ENCODE measurements at places on chromosomes 3 and 15.

GRCh38 chr3:192409838-192410683 lies 317.3 kb downstream of the FGF12 start:
- no peak for DNase-seq

GRCh38 chr15:65666257-65666656 lies 44.5 kb downstream of the SLC24A1 start:
- no peak for DNase-seq

DNA sequence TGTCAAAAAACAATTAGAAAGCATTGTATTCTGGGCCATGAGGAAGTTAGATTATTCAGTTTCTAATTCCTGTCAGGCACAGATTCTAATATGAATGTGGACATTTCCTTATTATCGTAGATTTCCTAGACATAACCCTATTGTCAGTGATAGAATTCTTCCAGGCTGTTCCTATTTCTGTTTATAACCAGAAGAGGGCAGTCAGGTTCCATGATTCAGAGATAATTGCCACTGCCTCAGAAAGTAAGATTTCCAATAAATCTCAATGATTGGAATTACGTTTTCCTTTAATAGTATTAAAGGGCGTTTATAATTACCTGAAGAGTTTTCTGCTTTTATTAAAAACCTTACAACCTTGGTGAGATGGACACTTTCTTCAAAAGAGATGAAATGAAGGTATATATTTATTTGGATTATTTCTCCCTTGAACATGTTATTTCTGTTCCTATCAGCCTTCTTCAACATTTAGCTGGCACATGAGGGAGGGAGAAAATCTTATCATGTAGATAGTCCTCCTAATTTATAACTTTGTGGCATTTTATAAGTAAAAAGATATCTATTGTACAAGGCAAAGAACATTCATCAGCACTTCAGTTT lies 439.2 kb downstream of the MCTP2 start:
- DNase-seq: no peak

DNA sequence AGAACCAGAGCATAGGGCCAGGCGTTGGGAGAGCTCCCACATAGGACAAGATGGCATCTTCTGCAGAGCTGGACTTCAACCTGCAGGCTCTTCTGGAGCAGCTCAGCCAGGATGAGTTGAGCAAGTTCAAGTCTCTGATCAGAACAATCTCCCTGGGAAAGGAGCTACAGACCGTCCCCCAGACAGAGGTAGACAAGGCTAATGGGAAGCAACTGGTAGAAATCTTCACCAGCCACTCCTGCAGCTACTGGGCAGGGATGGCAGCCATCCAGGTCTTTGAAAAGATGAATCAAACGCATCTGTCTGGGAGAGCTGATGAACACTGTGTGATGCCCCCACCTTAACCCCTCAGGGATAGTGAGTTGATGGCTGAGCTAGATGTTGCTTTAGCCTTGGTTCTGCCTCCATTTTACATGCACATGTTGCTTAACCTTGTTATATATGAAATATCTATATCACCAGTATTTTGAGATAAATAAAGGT lies at the start of gene PYDC2:
TSS of gene PYDC2 (plus strand) at position 51 of the 483 bp plus-strand sequence. CDS start at position 51, 0 bp downstream.
- DNase-seq: no peak

DNA sequence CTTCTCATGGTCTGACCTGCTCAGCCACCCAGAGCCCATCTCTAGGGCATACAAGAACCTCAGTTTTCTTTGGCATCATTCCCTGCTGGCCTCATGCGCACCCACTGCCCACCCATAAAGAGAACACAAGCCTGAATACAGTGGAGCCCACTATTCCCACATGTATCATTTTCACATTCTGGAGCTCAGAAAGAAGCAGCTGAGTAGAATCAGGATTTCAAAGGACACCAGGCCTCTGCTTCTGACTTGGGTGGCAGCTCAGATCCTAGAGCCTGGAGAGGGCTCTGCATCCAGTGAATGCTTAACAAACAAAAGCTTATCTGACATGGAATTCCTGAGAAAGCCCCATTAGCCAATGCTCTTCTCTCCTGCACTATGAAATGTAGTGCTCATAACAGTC lies 34.7 kb downstream of the RBP2 start:
- no peak for DNase-seq

DNA sequence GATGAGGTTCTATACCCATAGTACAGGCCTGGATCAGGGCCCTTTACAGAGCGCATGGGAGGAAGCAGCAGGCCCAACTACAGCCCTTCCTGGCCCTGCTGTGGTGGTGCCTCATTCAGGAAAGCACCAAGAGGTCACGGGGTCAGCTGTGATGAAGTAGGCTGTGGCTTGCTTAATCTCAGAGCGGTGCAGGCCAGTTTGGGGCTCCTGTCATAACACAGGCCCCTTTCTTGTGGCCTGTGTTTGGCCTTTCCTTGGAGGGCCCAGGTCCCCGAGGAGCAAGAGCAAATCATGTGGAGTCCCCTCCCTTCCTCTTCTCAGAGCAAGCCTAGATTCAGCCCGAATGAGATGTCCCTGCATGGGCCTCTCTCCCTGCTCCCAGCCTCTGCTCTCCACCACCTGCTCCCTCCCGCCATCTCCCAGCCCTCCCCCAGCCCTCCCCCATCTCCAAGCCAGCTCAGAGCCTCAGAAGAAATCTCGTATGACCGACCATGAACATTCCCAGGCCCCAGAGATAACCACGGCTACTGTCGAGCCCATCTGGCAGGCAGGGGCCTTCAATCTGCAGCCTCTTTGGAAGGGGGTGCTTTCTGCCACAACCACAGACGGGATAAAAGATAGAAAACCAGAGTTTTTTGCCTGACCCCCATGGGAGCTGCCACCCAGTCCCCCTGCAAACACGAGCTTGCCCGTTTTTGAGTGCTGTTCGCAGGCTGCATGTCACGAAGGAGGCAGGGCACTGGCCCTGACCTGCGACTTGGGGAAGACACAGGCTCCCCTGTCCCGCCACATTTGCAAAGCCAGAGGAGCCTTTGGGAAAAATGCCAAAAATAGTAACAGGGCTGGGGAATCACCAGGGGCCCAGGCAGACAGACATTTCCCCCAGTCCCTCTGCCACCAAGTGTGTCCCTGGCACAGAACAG lies 32.3 kb upstream of the DUSP7 start:
- DNase-seq: no peak

DNA sequence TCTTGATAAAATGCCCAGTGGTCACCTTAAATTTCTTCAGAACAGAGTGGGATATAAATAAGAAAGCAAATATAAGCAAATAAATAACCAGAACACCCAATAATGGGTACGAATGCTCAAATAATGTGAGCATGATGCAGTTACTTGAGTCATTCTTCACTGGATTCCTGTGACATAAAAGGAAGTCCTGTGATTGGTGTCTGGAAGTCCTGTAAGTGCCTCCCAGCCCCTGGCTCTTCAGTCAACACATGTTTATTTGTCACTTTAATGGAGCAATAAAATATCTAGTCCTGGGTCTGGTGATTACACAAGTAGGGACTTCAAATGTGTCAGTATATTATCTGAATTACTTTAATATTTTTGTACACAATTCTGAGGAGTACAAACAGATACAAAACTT lies 30.4 kb downstream of the TMEM212 start:
- DNase-seq: no peak

DNA sequence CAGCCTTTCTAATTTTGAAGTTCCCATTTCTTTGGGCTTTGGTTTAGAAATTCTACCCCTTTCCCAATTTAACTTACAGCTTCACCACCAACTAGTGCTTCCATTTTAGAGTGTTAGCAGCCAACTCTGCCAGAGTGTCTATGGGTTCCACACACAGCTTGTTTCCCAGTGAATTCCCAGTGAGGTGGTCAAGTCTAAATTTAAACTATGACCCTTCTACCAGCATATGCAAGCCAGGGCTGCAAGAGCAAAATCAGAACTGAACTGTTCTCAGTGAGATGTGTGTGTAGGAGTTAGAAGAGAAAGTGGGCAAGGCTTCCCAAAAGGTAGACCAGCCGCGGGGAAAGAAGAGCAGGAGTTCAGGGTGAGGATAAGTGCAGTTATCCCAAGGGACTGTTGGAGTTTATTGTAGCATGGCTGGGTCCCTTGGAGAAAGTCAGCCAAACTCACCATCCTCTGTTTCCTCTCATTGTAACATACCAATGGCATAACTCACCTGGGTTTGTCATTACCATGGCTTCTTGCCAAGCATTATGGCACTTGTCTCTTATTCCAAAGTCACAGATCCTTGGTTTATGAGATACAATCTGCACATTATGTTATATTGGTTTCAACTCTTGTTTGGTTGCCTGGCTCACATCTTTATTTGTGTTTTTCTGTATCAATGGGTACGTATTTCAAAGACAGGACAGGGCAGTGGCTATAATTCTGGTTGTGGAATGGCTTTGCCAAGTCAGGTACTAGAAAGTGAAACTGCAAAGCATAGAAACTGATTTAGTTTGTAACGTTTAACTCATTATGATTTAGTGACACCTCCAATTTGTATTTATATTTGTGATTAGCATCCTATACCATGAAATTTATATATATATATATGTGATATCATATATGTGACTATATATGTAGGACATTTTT lies 130.2 kb upstream of the UMPS start:
- no peak for DNase-seq

- no peak for DNase-seq
Observed at GRCh38 chr3:146529021-146529420, 15.4 kb downstream of the PLSCR1 start.

- no peak for DNase-seq
Observed at GRCh38 chr3:101219842-101220560, 100.4 kb downstream of the IMPG2 start.

GRCh38 chr3:34305266-34305665 lies 506.8 kb downstream of the PDCD6IP start:
- DNase-seq: no peak

GRCh38 chr3:152264378-152264777 lies 4.4 kb upstream of the MBNL1 start:
- no peak for DNase-seq

GRCh38 chr3:129654131-129654530 lies 47.7 kb upstream of the PLXND1 start:
- no peak for DNase-seq

- DNase-seq: no peak
Observed at GRCh38 chr3:31815631-31816440, 165.2 kb downstream of the OSBPL10 start.

- DNase-seq: no peak
Observed at GRCh38 chr3:159875116-159875515, 113.5 kb upstream of the IL12A start.

DNA sequence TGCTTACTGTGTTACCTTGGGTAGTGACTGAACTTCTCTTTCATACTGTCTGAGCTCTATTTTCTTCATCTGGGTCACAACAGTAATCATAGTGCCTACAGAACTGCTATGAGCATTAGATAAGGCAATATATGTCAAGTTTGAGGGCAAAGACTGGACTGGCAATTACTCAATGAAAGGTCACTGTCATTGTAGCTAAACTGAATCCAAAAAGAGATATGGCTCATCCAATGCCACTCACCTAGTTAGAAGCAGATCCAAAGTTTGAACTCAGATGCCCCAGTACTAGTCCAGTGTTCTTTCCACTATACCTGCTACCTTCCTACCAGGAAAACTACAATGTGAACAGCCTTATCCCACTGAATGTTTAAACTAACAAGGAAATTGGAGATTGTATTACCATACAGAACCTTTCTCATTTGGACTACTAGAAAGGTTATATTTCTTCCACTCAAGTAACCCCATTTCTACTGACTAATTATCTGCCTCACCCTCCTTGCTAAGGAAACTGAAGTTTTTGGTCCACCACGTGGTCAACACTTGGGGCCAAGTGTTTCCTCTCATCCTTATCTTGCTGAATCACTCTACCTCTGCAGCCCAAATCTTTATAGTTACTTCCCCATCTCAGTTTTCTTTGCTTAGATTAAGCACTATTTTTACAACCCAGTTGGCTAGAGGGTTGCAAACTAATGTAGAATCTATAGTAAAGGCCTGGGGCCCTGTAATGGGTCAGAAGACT lies 202.3 kb upstream of the LPP start:
- DNase-seq: no peak

GRCh38 chr3:47193871-47194859 lies 30.3 kb upstream of the SETD2 start:
- DNase-seq: peak; percentile 2

DNA sequence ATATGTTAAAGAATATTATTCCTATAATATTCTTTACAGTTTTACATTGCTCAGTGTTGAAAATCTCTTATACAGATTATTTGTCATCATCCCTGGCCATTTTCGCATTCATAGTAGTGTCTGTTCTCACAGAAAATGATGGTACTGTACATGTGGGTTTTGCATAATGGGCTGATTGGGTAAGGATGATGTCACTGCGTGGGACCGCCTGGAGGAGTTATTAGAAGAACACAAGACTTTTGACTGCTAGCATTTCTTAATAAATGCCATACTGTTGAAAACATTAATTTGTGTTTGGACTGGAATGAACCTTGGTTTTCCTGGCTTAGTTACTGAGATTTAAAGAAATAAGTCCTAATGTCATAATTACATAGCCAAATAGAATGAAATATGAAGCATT lies 20.3 kb downstream of the LRCH3 start:
- DNase-seq: no peak

GRCh38 chr15:25812073-25812472 lies 51.1 kb downstream of the ATP10A start:
- DNase-seq: no peak

DNA sequence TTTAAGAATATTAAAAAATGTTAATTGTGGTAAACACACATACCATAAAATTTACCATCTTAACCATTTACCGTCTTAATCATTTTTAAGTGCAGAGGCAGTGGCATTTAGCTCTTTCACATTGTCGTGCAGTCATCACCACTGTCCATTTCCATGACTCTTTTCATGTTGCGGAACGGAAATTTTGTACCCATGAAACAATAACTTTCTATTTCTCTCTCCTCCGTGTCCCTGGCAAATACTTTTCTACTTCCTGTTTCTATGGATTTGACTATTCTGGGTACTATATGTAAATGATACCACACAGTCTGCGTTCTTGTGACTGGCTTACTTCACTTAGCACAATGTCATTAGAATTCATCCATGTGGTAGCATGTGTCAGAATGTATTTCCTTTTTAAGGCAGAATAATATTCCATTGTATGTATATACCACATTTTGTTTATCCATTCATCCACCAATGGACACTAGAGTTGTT lies 27.9 kb downstream of the AKAP13 start:
- DNase-seq: no peak

DNA sequence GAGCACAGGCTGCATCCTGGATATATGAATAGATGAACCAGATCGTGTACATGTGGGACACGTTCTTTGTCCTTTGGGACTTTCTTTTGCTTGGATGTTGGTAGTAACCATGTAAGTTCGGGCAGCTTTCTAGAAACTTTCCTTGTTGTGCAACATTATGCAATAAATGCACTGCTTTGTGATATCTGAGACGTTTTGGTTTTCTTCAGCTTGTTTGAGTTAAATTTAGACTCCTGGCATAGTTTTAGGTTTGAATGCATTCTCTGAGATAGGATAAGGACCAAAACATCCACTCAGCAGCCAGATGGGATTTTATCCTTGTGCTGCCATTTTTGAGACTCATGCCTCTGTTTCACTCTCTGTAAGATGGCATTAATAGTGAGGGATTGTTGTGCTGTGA lies 158.9 kb downstream of the IGF1R start:
- DNase-seq: no peak
